ENCODE measurements at places on chromosomes 5 and 9.

GRCh38 chr5:102807878-102808502 lies 52.9 kb downstream of the PAM start:
- no peak for DNase-seq

- no peak for DNase-seq
Measured at GRCh38 chr5:55081541-55081940, 20.9 kb upstream of the GZMA start.

DNA sequence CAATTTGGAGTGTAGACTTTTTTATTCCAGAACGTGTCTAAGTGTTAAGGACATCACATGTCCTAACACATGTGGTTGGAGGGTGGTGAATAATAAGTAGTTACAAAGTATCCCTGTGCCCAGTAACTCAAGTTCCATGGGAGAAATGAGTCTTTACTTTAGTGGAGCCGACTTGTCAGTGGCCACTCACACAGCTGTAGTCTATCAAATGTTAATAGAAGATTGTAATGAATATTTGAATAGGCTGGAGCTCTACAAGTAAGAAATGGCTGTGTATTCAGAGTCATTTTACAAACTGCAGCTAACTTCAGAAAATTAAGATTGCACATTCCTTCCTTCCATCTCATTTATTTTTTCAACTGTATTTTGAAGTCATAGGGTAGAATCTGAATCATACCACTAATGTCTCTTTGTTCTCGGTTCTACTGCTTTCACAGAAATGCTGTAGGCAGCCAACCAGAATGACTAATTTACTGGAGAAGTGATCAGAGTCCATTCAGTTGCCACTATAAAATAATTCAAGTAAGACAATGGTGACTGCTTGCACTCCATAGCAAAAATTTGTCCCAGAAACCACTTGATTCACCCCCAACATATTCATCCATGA lies 394.8 kb downstream of the NR2F1-AS1 start:
- peak; percentile 50 for DNase-seq

DNA sequence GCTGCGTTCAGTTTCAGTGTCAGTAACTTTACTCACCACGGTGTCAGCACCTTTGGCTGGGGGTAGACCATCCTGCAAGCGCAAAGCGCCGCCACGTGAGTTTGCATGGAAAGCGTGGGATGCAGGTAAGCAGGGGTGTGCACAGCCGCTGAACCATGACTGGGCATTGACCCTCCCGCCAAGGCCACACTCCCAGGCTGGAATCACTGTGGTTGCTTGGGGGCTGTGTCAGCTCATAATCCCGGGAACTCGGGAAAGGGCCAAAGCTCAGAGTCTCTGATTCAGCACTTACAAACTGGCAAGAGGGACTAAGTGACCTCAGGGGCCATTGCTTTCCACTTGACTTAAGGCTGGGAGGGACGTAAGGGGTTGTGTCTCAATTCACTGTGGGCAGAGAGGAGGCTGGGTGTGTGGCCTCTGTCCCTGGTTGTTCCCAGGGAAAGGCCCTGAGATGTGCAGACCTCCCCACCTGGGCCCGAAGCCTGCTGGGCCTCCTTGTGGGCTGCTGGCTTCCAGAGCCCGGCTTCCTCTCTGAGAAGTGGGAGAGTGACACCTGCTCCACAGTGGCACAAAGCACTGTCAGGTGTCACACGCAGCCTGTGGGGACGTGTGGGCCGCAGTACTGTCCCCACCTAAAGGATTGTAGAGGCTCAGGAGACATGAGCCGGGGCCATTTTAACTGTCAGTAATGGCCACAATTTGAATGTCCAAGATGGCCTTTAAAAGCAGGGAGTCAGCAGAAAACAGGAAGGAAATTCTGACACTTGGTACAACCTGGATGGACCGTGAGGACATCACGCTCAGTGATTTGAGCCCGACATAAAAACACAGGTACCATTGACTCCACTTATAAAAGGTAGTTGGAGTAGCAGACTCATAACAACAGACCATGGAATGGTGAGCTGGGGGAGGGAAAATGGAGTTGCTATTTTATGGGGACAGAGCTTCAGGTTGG lies 16.7 kb downstream of the ABO start:
- no peak for DNase-seq

Data from BJ (cell line).